CD4-positive, alpha-beta T cell treated with Interleukin-17A for 4 hours (primary cell): ENCODE measurements at places on chromosomes 1 and 21.

- DNase-seq = no peak
These were observed 51.4 kb downstream of the TP53BP2 start for GRCh38 chr1:223794136-223794880.

- no peak for DNase-seq
These were observed 7.4 kb downstream of the RPTN start for GRCh38 chr1:152151646-152152045.

DNA sequence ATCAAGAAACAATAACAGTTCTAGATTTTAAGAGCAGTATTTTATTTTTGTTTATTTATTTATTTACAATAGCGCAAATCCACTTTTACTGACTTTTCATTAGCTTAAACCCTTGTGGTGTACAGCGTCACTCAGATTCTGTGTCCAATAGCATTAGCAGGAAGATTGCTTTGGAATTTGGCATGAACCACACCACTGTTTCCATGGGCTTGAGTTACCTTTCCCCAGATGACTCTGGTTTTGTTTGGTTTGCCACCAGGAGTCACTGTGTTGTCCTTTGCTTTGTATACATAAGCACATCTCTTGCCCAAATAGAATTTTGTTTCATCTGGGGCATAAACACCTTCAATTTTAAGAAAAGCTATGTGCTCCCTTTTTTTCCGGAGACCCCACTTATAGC is 25.9 kb upstream of the SNRPE start:
- DNase-seq = no peak

DNA sequence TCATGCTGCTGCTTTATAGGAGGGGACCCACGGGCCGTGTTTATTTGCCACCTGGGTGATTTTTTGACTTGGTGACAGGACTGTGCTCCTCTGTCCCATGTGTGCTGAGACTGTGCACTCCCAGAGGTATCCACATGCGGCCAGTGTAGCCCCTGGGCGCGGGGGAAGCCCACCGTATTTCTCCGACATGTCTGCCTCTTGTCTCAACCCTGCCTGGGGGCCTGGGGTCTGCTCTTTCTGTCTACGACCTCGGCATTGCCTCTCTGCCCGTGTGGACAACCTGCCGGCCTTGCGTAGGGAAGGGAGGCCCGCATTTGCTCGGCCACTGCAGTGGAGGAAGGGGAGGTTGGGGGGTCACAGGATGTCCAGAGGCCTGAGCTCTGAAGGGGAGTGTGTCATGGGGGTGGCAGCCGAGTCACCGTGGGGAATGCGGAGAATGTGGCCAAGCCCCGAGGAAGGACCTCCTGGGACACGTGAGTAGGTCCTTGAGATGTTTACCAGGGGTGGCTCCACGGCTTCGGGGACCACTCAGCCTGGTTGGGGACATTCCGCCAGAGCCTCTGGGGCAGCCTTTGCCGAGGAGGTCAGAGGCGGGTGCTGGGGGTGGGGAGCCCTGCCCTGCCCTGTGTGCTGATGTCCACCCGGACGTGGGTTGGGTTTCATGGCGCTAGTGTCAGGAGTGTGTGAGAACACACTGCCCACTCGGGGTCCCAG is 11.0 kb downstream of the PRKCZ start:
- no peak for DNase-seq

- no peak for DNase-seq
These were observed 28.5 kb downstream of the PTGFRN start for GRCh38 chr1:116938216-116938615.

DNA sequence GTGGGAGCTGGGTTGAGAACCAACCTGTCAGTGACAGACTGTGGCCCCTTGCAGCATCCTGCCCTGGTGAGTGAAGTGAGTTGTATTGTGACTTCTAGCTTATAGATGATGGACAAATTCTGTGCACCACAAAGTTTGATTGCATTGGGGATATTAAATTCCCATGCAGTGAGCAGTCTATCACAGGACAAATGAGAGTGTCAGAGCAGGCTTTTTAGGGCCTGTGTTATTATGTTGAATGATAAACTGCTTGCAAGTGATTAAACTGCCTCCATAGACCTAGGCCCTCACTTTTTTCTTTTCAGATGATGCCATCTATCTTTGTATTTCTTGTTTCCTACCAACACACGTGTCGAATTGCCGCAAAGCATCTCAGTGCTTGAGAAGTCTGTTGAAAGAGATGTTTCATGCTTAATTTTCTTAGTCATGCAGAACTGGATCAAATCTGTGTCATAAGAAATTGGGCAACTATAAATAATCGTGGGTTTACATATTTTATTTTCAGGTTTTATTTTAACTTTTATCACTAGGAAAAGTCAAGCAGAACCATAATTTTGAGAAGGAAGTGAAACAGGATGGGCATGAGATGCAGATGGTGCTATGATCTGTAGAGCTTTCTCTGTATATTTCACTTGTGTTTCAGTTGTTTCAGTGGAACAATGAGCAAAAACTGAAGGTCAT is 199.2 kb downstream of the S1PR1 start:
- no peak for DNase-seq

GRCh38 chr1:76799700-76800099 is 67.6 kb upstream of the ST6GALNAC5 start:
- DNase-seq = no peak

DNA sequence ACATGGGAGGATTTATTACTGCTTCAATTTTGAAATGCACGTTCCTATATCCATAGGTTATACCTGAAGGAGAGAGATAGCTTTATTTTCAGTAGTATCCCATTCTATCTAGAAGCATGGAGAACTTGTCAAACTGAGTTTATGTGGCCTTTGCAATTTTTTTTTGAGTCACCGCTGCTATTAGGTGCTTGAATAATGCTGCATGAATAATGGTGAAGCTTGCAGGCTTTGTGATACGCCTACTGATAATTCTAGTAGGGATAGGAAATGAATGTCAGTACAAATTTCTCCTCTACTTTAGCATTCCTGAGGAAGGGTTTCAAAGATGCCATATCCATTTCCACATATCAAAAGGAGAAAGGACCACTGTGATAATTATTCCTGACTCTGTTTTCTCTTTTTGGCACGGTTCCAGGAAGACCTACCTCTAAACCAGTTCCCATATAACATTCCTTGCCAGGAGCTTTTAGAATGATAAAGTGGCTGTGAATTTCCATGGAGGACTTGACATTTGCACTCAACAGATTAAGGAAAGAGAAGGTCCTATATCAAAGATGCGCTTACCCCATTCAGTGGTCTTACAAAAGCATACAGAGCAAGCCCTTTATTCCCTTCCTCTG is 83.5 kb downstream of the SPATA46 start:
- no peak for DNase-seq

- DNase-seq = no peak
These were observed 604.6 kb downstream of the MRPL39 start for GRCh38 chr21:25002676-25003075.

DNA sequence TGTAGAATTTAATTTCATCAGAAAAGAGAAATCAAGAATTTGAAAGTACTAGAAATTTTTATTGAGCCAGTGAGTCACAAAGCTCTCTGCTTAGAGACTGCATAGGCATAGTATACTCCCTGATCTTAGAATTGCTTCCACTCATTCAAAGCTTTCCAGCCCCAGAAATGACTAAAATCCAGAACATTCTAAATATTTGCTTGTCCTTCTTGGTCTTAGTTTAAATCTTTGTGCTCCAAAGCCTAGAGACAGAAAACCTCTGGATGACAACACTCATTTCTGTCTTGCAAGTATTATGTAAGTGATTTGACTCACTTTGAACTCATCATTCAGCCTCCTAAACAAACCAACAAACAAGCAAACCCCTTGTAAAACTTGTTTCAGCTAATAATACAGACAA is 74.2 kb downstream of the PTPRC start:
- no peak for DNase-seq

- DNase-seq = no peak
These were observed 205.7 kb upstream of the SAMSN1 start for GRCh38 chr21:14751602-14752344.

DNA sequence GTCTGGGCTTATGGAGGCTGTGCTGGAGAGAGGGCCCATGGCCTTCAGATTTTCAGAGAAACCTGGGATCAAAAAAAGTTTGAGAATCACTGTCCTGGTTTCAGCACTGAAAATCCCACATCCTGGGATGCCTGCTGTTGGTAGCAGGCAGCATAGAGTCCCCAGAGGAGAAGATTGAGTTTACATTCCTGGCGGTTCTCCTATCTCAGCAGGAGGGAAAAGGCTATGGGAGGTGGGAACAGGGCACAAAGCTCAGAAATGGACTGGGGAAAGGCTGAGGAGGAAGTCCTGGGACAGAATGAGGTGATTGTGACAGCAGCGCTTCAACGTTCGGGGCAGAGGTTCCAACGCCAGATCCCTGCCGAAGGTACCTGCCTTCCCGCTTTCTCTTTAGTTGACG is 103.4 kb downstream of the ETS2 start:
- DNase-seq = no peak

DNA sequence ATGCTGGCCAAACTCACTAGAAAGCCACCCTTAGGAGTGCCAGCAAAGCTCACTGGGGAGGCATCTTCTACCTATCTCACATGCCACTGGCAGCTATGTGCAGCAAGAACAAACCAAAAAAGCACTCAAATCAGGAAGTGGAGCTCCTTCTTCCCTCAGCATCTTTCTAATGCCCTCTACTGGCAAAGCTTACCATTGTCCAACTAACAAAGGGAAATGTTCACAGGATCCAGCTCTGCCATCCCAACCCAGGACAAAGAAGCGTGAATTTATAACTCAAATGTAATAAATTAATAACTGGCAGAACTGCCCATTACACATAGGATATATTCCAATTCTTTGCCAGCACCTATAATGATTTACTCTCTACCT is 38.9 kb downstream of the LEPR start:
- DNase-seq = no peak

- no peak for DNase-seq
These were observed 1.6 kb downstream of the C1orf141 start for GRCh38 chr1:67133177-67133576.

GRCh38 chr1:27163093-27163492 is 8.2 kb upstream of the SLC9A1 start:
- no peak for DNase-seq

DNA sequence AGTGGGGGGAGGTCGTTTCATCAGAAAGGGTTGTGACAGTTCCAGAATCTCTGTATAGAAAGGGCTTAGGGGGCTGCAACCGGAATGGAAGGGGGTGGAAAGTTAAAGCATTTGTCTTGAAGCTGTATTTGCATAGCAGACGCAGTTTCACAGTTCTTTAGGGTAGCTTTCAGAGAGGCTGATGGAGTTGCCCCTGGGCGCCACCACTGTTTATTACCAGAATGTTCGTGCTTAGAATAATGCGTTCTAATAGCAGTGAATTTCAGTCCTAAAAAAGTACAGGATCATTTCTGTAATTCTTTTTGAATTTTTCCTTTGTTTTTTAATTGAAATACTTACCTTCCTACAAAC is 1.3 kb downstream of the EXO1 start:
- DNase-seq = no peak

DNA sequence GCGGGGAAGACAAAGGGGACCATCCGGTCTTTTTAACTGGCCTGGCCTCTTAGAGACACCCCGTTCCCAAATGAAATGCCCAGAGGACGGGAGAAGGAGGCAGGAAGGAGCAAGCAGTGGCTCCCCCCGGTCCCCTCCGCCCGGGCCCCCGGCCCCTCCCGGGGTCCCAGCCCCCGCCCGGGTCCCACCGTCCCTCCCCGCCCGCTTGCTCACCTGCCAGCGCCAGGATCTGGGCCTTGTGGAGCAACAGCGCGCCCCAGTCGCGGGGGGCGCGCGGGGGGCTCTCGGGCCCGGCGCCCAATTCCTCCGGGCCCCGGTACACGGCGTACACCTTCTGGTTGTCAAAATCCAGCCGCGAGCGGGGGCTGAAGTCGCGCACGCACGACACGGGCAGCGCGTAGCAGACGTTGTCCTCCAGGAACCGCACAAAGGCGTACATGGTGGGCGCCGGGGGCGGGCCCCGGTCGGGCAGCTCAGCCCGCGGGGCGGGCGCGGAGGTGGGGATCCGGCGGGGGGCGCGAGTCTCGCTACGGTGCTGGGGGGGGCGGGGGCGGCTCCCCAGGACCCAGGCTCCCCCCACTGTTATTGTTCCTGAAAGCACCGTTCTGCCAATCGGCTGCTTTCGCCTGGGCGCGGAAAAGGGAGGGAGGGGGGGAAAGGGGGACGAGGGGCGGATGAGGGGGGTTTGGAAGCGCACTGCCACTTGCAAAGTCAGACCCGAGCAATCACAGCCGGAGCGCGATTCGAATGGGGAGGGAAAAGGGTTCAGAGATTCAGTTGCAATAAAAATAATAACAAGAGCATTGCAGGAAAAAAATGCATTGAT is at the start of gene BEND5:
BEND5 (minus strand) TSS at position 499 of the 826 bp plus-strand sequence; CDS start at position 439, 60 bp downstream.
- peak; percentile 75 for DNase-seq

GRCh38 chr1:164688791-164689190 is 129.8 kb downstream of the PBX1 start:
- DNase-seq = no peak

GRCh38 chr1:75579046-75579445 is 31.9 kb downstream of the SLC44A5 start:
- no peak for DNase-seq

- DNase-seq = no peak
These were observed 15.2 kb downstream of the PTPRF start for GRCh38 chr1:43545695-43546387.

DNA sequence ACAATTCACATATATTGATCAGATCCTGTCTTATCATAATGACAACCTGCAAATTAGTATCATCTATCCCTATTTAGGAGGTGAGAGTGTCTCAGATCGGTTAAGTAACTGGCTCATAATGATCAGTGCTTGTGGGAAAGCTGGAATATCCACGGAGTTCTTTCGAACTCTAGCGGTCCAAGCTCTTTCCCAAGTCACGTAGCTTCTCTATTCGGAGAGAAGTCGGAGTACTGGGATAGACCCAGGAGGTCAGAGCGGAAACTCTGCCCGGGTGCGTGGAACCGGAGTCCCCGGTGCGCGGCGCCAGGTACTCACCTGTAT is 339 bp downstream of the PTGS2 start:
- DNase-seq = no peak

DNA sequence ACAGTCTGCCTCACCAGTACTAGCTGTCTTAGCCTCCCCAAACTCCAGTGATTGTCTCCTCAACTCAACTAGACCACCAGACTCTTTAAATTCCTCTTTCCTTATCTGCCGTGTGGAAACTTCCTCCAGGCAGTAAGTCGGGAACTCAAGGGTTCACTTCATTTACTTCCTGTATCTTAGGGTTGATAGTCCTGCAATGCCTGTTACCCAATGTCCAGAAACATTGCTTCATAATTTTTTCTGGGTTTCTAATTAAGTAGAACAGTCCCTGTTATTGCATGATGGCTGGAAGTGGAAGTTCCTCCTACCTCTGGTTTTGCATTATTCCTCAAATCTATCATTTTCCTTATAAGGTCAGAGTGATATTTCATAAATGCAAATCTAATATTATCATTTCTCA is 60.8 kb upstream of the RNF11 start:
- no peak for DNase-seq

DNA sequence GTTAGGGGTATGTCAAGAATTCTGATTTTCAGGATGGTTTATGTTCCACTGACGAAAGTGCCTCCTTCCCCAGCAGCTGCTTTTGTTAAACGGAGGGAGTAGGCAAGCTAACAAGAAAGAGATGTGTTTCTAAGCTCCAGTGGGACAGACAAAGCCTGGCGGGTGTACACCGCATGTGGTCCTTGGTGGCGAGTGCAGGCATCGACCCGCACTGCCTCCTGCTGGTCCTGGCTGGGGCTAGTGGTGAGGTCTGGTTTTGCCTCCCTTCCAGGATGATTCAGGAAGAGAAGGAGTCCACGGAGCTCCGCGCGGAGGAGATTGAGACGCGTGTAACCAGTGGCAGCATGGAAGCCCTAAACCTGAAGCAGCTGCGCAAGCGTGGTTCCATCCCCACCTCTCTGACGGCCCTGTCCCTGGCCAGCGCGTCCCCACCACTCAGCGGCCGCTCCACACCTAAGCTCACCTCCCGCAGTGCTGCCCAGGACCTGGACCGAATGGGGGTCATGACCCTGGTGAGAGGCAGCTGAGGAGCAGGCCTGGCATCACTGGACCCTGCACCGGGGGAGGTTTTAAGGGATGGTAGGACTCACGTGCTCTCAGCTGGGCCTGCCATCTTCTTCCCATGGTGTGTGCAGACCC is 29.0 kb downstream of the PPFIA4 start:
- no peak for DNase-seq
